HuH-7 (cell line): ENCODE measurements at places on chromosomes 4 and X.

GRCh38 chrX:153059191-153060094 is 3.2 kb downstream of the PNMA3 start:
- no peak for DNase-seq

DNA sequence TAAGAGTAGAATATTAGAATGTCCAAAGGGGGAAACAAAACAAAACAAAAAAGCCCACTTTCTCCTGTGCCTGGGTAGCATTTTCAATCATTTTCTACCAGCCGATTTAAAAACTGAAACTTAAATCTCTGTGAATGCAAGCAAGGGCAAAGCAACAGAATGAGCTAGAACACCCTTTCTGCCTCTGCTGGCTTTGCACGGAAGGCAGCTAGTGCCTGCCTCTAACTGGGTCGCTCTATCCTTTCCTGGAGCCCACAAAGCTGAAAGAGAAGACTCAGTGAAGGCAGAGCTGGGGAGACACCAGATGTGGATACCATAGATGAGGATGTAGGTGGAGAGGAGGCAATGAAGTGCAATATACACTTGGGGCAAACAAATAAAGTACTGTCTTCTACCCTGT is 248.9 kb upstream of the TTC29 start:
- no peak for DNase-seq

GRCh38 chr4:1402516-1403091 is 3.6 kb downstream of the NKX1-1 start:
- no peak for DNase-seq

DNA sequence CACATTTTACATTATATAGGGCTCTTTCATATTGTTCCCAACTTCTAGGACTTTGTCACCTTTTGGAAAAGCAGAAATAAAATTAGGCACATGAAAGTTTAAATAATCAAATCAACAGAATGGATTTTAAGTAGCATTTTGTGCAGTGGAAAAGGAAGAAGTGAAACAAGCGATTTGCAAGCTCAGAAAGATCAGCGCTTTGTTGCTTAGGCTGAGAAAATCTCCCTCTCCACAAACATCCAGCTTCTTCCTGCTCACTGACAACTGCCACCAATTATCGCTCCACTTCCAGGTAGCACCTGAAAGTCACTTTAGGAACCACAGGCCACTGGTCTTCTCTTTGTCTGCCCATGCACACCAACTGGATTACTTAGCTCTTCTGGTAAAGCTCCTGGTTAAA is 2.0 kb upstream of the PDK3 start:
- no peak for DNase-seq

- no peak for DNase-seq
Observed at GRCh38 chrX:1485033-1485432, 32.3 kb upstream of the ASMTL start.

DNA sequence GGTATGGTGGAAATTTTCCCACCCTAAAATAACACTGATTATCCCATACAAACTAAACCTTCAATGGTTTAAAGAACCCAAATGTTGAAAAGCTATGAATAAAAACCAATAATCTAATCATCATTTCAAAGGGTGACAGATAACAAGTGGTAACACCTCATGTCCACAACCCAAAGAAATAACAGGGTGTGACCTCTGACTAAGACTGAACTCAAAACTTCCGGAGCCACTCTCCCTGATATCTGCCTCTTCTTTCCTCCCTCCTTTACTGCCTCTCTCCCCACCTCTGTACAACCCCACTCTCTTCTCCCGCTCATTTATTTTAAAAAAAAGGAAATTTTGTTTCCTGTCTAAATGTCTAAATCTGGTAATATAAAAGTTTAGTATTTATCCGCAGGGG is 11.5 kb downstream of the FBXW7 start:
- DNase-seq, result no peak

DNA sequence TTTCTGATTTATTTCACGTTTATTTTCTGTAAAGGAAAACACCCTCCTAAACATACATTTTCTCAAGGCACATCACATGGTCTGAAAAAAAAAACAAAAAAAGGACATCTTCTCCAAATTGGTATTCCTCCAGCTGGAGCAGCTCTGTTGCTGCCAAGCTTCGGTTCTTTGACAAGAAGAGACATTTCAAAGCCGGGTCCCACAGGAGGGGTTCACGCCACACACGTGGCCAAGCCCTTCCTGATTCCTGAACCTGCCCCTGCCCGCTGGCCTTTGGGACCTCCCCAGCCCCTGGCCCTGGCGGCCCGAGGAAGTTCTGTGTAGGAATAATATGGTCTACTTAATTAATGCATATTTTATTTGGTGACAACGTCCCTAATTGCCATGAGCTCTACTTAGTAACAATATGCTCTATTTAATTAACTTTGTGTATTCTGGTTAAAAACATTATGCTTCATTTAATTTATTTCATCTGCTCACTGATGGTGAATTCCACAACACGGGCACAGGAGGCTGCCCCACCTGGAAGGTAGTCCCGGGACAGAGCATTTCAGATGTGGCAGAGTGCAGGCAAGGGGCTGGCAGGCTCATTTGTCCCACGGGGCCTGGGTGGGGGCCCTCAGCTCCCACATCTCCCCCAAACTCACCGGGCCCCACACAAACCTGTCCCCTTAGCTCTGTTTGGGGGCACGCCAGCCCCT is 5.4 kb upstream of the RGS12 start:
- no peak for DNase-seq

DNA sequence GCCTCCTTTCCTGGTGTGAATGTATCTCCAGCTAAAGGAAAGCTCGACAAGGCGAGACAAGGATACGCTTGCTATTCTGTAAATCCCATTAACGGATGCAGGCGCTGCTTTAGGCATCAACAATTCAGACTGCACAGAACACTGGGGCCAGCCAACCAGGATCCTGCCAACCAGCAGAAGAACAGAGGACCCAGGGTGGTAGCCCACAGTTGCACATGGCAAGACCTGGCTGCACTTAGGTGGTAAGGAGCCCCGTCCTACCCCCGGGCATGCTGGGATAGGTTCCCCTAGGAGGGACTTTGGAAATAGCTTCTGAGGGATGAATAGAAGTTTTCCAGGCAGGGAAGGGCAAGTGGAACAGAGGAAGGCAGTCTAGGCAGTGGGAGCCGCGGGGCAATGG is 20.7 kb downstream of the PSAPL1 start:
- DNase-seq, result no peak

DNA sequence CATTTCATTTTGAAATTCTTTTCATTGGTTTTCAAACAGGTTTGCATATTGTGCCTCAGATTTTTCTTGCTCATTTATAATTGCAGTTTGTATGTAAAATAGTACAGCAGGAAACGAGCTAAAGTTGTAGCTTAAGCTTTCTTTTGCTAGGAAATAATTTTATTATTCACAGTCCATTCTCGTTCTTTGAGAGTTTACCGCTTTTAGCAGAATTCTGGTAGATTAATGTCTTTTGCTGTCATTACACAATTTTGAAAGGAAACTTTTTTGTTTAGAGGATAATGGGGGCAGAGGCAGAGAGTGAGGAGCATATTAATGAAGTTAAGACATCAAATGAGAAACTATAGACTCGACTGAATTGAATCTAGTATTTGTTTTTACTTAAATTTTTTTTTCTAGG is 10.5 kb downstream of the LSM6 start:
- DNase-seq, result no peak

- DNase-seq, result no peak
Observed at GRCh38 chrX:150005027-150005426, 66.7 kb upstream of the EOLA2 start.

DNA sequence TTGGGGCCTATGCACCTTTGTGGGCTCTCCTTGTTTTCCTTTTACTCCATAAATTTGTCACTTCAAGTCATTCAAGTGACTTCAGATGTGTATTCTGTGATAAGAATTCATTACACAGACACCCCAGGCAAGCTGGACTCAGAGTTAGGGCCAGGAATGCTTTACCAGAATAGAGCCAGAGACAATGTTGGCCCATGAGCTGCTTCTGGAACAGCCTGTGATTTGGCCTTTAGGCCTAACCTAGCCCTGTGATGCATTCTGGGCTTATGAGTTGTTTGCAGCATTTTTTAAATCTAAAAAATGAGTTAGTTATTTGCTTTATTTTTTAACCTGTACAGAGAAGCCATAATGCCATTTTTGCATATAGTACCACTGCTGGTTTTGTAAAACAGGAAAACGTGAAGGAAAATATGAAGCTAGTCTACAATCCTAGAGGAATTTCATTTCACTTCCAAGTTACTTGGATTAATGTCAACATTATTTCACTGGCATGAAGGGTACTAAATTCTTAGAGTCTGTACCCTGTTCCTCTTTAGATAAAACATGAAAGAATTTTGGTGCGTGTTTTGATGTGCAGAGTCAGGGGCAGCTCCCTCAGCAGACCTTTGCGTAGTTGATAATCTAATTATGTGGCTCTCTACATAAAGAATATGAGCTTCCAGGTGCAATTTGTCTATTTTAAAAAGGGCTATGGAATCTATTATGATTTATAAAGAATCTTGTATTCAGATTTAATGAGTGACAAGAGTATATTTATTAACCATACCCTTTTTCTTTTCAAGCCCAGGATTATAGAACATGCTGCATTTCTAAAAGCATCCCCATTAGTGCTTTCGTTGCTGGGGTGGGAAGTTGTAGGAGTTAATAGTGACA is 84.7 kb downstream of the ARHGAP10 start:
- DNase-seq, result no peak

DNA sequence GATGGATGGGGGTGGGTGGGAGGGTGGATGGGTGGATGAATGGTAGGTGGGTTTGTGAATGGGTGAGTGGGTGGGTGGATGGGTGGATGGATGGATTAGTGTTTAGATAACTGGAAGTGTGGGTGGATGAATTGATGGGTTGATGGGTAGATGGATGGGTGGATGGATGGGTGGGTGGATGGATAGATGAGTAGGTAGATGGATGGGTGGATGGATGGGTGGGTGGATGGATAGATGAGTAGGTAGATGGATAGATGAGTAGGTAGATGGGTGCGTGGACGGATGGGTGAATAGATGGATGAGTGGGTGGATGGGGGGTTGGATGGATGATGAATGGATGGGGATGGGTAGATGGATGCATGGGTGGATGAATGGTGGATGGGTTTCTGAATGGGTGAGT is 20.3 kb upstream of the ASMTL start:
- no peak for DNase-seq

DNA sequence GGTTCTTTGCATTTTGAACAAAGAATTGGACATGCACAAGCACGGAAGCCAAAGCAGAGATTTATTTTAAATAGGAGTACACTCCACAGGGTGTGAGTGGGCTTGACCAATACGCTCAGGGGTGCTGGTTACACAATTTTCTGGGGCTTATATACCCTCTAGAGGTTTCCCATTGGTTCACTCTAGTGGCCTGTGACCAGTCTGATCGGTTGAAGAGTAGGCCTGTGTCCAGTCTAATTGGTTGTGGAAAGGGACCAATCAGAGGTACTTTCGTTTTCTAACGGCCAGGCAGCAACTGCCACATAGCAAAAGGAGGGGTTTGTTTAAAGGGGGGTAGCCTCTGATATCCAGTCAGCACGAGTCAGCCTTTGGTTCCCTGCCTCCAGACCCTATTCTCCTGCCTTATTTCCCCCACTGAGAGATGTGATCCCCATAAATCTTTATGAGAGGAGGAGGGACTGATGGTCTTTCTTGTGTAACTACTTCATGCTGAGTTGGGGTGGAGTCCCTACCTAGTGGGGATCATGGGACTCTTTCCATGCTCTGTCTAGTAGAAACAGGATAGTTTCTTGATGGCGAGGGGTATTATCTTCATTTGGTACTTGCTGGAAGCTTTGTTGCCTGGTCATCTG is 11.3 kb upstream of the AREG start:
- no peak for DNase-seq

GRCh38 chrX:44675362-44676024 is 132.8 kb upstream of the FUNDC1 start:
- DNase-seq, result no peak

GRCh38 chr4:1255151-1255550 is 6.2 kb upstream of the CTBP1 start:
- DNase-seq, result no peak

GRCh38 chr4:183657564-183657963 is 1.4 kb downstream of the RWDD4 start:
- no peak for DNase-seq
